ENCODE measurements at places on chromosomes 1 and 21.

- DNase-seq = no peak
Observed at GRCh38 chr1:53943490-53944043, 1.9 kb downstream of the IFT25 start.

DNA sequence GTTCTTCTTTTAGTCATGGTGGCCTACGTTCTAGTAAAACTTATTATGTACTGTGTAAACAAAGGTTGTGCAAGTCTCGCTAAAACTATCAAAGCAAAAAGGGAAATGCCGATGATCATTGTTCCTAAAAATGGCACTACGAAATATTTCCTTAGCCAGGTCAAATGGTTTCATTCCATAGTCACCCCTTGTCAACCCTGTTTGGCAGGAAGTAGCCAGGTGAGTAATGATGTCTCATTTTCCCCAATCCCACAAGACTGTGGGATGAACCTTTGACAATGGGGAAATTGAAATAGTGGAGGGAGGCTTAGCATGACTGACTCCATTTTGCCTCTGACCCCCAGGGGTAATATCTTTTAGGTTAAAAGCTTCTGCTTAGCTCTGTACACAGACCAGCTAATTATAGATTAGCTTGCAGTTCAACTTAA, 5.6 kb upstream of the REN start:
- DNase-seq = no peak

DNA sequence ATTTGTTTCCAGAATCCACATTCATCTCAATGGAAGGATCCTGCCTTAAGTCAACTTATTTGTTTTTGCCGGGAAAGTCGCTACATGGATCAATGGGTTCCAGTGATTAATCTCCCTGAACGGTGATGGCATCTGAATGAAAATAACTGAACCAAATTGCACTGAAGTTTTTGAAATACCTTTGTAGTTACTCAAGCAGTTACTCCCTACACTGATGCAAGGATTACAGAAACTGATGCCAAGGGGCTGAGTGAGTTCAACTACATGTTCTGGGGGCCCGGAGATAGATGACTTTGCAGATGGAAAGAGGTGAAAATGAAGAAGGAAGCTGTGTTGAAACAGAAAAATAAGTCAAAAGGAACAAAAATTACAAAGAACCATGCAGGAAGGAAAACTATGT, 2.6 kb downstream of the GADD45A start:
- no peak for DNase-seq

DNA sequence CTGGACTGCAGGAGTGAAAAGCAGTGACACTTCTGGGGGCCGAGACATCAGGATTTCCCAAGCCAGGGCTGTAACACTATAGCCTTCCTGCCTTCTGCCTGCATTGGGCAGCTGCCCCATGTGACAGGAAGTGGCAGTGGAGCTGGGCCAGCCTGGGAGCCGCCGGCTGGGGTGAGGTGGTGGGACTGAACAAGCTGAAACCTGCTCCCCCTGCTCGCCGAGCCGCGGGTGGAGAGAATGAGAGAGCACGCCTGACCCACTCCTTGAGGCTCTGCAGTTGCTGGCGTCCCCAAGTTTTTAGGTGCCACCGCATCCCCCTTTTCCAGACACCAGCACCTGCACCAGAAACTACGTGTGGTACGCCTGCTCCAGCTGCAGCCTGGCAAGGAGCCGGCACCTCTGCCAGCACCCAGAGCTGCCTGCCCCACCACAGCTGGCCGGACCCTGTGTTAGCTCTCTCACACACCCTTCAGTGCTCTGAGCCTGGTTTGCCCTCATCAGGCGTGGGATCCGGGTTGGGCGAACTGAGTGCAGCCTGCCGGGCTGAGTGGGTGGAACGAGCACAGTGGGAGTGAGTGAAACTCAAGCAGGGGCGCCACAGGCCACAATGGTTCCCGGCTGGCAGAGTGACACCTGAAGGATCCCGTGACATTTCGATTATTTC, 119.4 kb downstream of the AKT3 start:
- DNase-seq = no peak

- DNase-seq = no peak
Observed at GRCh38 chr1:234877761-234878160, 250.9 kb downstream of the TOMM20 start.

GRCh38 chr1:53573522-53573921, 114.3 kb downstream of the DMRTB1 start:
- DNase-seq = no peak

DNA sequence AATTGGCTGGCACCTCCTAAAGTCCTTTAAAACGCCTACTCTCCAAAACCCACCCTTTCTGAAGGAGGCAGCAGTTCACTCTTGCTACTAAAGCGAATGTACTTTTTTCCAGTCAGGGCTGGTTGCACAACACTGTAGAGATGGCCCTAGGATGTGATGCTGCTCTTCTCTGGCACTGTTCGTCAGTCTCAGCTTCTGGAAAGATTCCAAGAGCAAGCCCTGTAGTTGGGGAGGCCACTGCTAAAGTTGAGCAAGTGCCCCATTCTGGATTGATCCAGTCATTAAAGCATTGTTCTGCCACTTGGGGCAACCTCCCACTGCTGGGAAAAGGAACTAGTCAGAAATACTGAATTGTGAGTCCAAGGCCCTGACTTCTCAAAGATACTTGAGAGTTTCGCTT, 28.5 kb upstream of the KCNQ4 start:
- no peak for DNase-seq

DNA sequence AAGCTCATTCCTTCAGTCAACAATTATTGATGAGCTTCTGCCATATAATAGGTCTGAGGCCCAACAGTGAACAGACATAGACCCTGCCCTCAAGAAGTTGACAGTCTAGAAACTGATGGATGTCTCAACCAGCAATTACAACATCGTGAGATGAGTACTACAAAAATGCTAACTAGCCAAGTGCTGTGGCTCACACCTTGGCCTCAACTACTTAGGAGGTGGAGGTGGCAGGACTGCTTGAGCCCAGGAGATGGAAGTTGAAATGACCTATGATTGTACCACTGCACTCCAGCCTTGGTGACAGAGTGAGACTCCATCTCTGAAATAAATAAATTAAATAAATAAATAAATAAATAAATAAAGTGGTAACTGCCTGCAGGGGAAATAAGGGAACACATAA, 11.7 kb upstream of the PTP4A2 start:
- no peak for DNase-seq

DNA sequence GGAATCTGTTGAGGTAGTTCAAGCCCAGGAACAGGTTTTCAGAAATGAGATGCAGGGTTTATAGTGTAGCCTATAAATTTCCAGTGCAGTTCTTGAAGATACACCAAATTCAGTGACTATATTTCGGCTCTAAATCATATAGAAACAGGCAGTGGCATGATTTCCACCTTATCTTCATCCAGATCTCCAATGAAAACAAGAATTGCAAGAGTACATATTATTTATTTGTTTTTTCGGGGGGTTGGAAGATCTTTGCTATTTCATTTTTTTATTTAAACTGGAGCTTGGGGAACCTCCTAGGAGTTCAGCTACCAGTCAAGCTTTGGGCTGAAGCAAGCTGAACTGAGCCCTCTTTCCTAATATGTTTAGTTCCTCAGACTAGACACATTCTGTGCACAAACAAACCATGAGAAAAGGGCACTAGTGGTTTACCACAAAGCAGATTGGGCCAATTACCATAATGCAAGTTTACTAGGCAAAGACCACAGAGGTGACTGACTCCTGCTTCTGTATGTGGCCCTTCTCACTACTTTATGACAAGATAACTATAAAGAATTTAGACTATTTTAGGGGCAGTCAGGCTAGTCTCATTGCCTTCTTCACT, 68.5 kb downstream of the RGS2 start:
- DNase-seq = no peak

DNA sequence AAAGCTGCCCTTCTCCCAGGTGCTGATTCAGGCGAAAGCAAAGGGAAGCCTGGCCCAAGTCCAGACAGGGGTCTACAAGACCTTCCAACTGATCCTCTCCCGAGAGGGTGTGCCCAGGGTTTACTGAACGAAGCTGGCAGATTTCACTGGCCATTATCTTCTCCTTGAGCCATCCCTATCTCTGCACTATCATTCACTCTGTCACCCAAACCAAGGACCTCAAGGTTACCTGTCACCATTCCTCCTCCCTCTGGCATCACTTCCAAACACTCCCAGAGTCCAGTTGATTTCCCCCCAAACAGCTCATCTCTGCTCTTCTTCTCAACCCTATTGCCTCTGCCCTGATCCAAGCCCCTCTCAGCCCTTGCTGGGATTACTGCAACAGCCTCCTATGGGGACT, 4.9 kb downstream of the STK40 start:
- no peak for DNase-seq

DNA sequence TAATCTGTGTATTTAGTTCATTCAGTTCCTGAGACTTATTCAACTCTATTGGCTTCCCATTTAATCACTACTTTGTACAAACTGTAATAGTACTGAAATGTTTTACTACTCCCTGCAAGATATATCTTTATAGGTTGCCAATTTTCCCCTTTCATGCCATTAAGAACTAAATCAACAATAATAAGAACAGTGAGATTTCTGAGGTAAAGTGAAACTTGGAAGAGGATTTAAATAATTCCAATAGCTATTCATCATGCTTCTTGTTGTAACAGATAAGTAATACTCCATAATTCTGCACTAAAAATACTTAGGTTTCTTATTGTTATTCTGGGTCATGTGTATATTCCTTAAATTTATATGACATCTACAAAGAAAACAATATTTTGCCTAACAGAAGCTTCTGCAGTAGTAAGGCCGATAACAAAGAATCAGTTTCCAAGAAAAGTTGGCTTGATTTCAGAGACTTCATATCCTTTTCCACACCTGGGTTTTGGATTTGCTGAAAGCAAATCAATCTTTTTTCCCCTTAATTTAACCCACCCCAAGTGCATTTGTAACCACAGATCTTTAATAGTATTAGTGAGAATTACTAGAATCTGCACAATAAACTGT, 258.3 kb downstream of the FAF1 start:
- no peak for DNase-seq

DNA sequence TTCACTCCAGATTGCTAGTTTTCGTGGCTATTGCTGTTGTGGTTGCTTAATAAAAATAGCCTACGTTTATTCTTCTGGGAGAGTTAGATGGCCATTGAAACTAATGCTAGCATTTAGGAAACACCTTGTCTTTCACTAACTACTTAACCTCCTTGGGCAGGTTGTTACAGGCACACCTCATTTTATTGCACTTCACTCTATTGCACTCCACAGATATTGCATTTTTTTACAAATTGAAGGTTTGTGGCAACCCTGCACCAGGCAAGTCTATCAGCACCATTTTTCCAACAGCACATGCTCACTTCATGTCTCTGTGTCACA, 11.3 kb upstream of the MARK1 start:
- DNase-seq = no peak

DNA sequence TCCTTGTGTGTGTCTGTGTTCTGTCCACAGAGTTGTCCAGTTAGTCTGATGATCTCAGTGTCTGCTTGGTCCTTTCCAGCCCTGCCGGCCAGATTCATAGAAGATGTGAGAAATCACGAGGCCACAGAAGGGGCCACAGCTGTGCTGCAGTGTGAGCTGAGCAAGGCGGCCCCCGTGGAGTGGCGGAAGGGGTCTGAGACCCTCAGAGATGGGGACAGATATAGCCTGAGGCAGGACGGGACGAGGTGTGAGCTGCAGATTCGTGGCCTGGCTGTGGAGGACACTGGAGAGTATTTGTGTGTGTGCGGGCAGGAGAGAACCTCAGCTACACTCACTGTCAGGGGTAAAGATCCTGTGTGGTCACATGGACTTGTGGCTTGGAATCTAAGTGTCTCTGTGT, 95.8 kb downstream of the OBSCN start:
- no peak for DNase-seq

DNA sequence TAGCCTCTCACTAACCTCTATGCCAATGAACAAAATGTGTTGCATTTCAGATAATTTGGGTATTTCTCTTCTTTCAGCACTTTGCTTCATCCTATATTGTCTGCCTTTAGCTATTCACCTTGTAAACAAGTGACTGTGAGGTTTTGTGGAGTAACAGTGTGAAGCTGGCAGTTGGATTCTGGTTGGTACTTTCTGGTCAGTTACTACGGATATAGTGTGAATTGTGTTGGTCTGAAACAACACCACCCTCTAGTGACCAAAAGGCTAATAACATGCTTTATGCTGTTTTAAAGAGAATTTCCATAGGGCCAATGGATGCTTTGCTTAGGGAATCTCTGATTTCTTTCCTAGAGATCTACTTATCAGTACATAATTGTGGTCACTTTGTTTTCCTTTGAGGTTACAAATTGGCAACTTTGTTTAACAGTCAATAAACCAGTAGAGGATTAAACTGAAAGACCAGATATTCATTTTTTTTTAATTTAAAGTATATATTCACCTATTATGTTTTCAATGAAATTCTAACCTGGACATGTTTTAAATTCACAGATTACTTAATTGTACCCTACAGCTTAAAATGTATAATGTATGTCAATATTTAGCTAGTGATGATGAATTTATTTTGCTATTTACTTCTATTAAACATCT, 2.5 kb upstream of the PTGER3 start:
- no peak for DNase-seq

DNA sequence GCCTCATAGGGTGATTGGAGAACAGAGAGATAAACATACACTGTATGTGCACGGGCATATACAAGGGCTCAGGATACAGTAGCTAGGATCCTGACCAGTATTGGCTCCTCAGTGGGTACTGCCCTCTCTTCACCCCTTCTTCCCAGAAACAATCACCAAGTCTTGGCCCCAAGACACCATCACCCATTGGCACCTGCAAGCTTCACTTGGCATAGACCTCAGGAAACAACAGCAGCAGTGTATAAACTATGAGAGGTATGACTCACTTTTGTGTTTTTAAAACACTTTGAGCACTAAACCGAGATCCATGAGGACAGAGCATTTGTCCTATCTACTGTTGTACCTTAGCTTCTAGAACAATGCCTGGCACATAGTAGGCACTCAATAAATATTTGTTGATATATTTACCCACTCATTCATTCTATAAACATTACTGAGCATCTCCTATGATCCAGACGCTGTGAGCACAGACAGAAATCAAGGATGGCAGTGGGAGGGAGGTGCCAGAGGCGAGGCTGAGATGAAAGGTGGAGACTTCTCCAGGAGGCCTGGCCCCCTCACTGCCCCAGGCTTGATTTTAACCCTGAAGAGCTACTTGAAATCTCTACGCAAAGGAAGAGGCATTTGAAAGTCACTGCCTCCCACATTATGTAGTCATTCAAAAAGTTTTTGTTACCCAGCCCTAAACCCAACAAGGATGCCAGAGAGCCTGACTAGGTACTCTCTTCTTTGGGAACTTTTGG, 95.2 kb downstream of the CAMK2N1 start:
- no peak for DNase-seq

DNA sequence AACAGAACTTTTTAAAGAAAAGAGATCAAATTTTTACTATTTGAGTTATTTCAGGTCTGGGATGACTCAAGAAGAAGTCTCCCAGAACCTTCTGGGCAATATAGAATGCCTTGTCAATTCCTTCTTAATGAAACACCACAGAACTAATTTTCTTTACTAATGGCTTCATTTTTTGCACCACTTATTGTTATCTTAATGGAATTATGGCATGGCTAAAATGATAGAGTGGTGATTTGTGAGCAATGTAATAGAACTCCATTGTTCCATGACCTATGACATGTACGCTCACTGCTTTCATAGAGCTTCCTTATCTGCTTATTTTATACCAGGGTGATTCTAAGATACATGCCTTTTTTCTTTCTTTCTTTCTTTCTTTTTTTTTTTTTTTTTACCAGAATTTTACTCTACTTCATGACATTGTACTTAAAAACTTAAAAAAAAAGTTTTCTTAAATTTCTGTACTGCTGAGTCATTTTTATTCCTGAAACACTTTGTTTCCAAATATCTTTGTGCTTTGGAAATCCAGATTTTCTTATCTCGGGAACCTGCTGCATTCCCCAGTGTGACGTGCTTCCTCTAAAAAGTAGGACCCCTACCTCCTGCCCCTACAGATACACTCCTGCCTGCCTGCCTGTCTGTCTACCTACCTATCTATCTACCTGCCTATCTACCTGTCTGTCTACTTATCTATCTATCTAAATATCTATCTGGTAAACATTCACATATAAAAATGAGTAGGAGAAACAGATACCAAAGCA, 284.9 kb downstream of the PBX1 start:
- no peak for DNase-seq

All from activated naive CD8-positive, alpha-beta T cell treated with anti-CD3 and anti-CD28 coated beads, Interleukin-2, amount 50 U/mL, for 24 hours (primary cell).